ENCODE measurements at places on chromosomes 4 and X.

DNA sequence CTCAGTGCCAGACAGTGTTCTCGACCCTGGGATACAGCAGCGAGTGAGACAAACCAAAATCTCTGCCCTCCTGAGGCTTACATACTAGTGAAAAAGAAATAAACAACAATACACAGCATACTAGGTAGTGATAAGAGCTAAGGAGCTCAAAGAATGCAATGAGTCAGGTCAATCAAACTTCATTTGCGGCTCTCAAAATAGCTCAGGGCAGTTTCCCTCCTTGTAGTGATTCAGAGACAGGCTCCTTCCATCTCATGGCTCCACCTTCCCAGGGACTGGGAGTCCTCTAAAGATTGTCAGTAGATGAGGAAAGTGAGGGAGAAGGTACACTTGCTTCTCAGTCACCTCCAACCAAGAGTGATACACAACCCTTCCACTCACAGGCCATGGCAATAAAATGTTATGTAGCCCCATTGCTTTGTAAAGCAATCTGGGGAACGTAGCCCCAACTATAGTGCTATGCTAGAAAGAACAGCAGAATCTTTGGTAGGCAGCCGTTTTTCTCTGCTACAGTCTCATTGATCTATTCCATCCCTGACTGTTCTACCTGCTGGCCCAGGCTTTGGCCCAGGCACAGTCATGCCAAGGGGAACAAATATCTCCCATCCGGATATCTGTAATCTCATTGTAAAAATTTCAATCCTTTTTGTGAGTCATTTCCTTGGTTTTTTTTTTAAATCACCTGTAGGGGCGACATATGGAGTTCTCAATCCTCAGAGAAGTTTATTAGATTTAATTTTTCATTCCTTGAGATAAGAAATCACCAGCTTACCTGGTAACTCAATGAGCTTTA lies 183.1 kb upstream of the S100G start:
- DNase-seq: no peak

DNA sequence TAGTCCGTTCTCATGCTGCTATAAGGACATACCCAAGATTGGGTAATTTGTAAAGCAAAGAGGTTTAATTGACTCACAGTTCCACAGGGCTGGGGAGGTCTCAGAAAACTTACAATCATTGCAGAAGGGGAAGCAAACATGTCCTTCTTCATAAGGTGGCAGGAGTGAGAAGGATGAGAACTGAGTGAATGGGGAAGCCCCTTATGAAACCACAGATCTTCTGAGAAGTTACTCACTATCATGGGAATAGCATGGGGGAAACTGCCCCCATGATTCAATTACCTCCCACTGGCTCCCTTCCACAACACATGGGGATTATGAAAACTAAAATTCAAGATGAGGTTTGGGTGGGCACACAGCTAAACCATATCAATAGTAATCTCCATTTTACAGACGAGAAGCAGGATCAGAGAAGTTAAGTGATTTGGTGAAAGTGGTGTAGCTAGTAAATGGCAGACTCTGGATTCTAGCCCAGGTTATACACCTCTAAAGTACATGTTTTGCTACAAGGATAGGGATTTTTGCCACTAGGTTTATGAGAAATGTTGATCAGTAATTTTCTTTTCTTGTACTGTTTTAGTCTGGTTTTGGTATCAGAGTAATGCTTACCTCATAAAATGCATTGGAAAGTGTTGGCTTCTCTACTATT lies 47.3 kb upstream of the C1GALT1C1 start:
- no peak for DNase-seq

DNA sequence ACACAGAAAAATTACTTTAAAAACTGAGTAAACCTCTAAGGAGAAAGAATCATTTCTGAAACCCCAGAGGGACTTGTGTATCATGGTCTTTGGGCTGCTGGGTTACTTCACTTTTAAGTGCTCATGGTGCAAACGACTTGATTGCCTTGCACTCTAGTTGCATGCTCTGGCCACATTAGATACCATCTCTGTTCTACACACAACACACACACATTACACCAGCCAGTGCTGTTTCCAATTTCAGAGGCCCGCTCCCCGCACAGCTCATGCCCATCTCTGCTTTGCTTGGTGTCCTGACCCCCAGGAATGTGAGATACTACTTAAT lies 2.1 kb downstream of the PPP3CA start:
- DNase-seq: no peak

- no peak for DNase-seq
Measured at GRCh38 chrX:23861215-23861896, 46.4 kb downstream of the APOO start.

GRCh38 chr4:44671636-44672035 lies 6.6 kb upstream of the GUF1 start:
- DNase-seq: no peak

GRCh38 chr4:127598656-127599055 lies 34.1 kb upstream of the INTU start:
- no peak for DNase-seq

- DNase-seq: no peak
Measured at GRCh38 chr4:54073271-54073880, 9.0 kb upstream of the CHIC2 start.

DNA sequence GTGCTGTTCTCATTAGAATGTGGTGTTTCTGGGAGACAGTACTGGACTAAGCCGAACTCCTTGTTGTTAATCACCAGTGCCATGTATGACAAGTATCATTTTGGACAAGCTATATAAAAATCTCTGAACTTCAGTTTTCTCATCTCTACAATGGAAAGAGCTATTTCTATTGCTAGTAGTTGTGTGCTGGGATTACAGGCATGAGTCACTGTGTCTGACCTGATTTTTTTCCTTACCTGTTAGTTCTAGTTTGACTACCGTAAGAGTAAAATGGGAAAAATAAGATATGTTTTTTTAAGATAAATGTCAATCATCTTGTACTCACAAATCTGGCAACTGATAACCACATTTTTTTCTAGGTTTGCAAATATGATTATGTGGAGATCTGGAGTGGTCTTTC lies 192.3 kb downstream of the TLL1 start:
- no peak for DNase-seq

DNA sequence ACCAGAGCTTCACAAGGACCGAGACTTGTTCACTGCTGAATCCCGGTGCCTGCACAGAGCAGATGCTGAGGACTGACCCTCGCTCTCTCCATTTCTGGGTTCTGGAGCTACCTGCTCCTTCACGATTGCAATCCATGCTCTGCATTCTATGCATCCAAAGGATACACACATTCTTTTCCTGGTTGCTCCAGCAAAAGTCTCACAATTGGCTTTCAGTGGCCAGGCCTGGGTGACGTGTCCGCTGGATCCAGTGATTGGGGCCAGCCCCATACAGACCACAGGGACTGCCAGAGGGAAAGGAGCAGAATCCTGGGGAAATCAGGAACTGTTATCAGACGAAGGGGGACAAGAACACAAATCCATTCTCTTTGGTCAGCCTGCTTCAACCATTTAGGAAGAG lies 14.9 kb upstream of the CDKN2AIP start:
- no peak for DNase-seq

- no peak for DNase-seq
Measured at GRCh38 chr4:92014067-92014466, 289.7 kb upstream of the GRID2 start.

DNA sequence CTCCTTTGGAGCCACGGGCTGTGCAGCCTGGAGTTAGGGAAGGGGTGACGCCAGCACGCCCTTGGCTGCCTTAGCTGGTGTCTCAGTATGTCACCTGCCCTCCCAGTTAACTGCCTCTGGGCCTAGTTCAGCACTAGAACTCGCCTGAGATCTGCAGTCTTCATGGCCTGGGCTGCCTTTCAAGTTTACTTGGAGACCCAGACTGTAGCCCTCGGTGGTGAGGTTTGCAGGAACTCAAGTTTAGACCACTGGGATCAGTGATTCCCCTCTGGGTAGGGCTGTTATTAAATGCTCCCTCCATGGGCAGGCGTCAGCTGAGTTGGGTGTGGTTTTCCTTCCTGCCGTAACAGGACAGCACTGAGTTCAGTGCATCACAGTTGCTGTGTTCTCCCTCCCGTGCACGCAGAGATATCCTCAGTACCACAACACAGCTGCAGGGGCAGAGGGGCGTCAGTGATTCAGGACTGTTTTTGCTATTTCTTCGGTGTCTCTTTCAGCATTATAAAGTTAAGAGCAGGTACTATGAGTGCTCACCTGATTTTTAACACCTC lies 30.5 kb downstream of the PLAC8 start:
- DNase-seq: peak; percentile 48

DNA sequence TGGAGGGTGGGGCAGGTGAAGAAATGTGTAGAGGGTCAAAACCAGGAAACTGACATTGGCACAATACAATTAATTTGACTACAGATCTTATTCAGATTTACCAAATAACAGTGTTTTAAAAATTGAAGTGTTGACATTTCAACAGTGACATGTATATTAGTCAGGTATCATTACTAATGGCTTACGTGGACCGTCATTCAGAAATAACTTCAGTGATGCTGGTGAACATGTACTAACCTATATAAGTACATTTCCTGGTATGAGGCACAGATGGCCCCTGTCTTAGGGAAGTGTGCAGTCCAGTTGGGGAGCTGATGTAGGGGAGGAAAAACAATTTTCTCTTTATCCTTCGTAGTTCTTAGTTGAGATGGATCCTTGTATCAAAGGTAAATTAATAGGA lies 22.3 kb upstream of the MAOA start:
- no peak for DNase-seq

DNA sequence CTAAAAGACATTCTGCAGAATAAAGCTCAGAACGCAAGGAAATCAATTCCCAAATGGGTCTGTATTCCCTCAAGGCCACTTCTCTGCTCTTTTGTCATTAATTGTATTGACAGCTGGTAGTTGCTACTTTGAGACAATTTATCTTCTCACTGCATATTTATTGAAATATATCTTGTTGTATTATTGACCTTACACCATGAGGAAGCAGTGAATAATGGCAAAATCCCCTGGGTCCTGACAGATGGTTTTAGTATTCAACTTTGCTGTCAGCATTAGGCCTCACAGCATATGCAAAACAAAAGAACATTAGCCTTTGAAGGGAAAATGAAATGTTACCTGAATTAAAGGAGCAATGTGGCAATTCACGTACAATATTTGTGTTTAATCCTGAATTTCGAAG lies 406.1 kb upstream of the TRAM1L1 start:
- no peak for DNase-seq

GRCh38 chr4:139873111-139873860 lies 207.7 kb downstream of the MGST2 start:
- no peak for DNase-seq

GRCh38 chr4:150318527-150318926 lies 240.3 kb downstream of the DCLK2 start:
- DNase-seq: no peak

- no peak for DNase-seq
Measured at GRCh38 chr4:16952462-16952871, 54.0 kb upstream of the LDB2 start.

DNA sequence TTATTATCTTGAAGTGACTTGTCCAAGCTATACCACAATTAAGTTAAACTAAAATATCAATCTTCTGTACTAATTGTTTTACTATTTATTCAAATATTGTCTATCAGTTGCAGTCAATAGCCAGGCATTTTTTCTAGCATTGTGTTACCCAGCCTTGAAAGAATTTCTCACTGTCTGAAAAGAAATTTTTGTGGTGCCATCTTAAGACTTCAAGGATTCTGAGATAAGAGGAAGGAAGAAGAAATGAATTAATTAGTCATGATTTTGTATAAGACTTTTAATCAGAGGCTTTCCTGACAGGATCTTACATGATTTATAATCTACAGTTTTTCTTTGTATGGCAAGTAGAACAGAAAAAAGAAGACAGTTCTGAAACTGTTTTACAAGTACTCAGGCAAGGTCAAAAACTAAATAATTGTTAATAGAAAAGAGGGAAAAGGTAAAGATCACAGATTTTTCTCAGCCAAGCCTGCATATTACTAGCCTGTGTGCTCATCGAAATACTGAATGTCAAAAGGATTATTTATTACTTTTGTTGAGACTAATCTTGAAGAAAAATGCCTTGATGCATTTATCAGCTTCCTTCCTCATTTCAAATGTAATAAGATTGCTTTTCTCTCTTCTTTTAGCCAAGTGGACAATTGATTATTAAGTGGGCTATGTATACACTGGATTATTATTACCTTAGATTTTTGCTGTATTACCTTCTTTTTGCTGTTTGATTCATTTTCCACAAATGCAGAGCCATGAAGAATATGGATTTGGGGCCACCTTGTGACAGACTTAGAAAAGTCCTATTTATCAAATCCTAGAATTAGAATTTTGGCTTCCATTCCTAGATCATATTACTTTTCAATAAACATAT lies 53.8 kb downstream of the CXCL1 start:
- no peak for DNase-seq

- DNase-seq: no peak
Measured at GRCh38 chr4:68359508-68359907, 9.6 kb upstream of the YTHDC1 start.

- DNase-seq: peak; percentile 8
Measured at GRCh38 chrX:152904151-152905080, 6.5 kb downstream of the ZNF185 start.

DNA sequence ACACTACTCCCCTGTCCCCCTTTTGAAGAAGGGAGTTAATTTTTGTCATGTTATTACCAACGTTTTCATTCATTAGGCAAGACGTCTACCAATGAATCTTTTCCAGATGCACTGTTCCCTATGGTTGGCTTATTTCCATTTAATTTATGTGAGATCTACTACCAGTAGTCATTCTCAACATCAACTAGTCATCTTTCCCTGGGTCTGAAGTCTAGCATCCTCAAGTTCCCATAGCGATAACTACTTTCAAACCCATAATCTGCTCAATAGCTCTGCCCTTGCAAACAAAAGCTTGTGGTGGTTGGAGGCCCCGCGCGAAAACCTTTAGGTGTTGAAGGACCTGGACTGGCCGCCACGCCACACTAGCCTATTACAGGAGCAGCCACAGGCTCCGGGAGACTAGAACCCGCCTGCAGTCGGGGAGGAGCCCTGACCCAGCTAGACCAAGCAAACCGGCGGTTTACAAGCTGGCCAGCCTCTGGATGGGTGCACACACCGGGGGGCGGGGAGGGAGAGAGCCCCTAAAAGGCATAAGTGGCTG lies 746 bp downstream of the PPAT start:
- DNase-seq: no peak

DNA sequence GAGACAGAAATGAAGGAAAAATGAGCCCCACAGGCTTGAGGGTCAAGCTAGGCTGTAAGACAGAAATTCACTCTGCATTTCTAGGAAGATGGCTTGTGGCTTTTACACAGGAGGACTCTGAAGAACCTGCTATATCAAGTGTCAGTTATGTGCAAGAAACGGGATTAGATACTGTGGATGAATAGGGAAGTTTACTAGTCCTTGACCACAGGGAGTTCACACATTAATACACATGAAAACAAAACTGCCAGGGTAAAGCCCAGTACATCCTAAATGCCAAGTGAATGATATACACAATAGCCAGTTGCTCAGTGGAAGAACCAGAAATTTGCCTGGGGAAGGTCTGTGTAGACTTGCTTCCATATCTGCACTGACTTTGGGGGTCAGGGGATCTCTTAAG lies 53.5 kb downstream of the TMEM131L start:
- DNase-seq: no peak

DNA sequence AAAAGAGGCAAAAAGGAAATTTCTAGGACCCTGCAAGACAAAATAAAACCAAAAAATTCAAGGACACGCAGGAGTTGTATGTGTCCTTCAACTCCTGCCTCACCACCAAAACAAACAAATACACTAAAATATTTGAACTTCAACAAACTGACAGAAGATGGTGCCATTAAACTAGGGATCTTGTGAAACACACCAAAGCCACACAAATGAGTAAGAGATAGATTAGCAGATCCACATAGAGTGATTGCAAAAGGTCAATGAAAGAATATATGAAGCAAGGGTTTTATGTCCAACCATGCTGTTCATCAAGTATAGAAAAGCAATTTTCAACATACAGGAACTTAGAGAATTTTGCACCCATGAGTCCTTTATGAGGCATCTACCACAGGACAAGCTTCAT lies 40.1 kb upstream of the SCML1 start:
- DNase-seq: no peak

GRCh38 chrX:12986886-12987285 lies 12.0 kb downstream of the TMSB4X start:
- no peak for DNase-seq

All from stimulated activated CD4-positive, alpha-beta T cell treated with anti-CD3 and anti-CD28 coated beads, Interleukin-4, amount 100 ng/mL, for 4 hours (primary cell).